ENCODE measurements at places on chromosomes 6 and 20.

DNA sequence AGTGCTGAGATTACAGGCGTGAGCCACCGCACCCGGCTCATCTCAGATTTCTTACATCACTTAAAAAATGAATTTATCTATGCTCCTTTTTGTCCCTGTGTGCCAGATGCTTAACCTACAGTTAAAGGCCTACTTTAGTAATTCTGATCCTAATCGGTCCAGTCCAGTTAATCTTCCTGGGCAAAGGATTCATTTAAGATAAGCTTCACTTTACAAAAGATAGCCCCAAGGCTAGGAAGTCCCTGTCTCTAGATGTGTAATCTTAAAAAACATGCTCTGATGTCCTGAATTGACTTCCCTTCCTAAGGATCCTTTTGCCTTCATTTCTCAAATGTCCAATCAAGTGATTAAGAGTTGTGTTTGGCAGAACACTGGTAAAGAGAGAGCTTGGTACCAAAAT lies 68.4 kb upstream of the IPCEF1 start:
- DNase-seq = no peak

DNA sequence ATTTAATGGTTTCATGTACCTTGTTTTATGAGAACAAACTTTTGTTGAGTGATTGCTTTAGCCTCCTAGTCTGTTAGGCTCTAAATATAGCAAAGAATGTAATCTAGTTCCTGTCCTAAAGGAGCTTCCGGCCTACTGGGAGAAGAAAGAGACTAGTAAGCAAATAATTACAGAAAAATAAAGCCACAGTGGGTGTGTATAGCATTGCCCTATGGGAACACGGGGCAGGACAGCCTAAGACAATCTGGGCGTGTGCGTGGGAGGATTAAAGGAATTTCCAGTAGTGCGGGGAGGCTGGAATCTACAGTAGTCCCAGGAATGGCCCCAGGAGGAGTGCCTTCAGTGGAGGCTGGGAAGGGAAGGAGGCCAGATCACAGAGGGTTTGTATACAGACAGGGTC lies 98.1 kb upstream of the AKAP12 start:
- DNase-seq = no peak

DNA sequence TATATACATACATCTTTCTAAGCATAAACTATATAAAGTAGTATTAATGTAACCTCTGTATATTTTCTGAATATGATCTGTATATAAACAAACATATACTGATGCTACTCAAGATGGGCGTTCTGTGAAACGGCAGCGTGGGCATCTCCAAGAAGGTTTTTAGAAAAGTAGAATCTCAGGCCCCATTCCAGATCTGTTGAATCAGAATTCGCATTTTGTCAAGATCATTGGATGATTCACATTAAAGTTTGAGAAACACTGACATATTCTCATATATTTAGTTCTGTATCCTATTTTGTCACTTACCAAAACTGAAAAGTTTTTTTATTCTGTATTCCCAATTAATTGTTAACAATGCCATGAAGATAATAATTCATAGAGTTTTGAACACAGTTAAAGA lies 5.5 kb downstream of the C6orf141 start:
- DNase-seq = no peak

GRCh38 chr6:83707829-83708545 lies 914 bp downstream of the SNAP91 start:
- DNase-seq = no peak

- peak; percentile 1 for DNase-seq
Measured at GRCh38 chr6:56595490-56596122, 47.1 kb downstream of the DST start.

GRCh38 chr6:40586369-40587201 lies 579 bp downstream of the LRFN2 start:
- no peak for DNase-seq

DNA sequence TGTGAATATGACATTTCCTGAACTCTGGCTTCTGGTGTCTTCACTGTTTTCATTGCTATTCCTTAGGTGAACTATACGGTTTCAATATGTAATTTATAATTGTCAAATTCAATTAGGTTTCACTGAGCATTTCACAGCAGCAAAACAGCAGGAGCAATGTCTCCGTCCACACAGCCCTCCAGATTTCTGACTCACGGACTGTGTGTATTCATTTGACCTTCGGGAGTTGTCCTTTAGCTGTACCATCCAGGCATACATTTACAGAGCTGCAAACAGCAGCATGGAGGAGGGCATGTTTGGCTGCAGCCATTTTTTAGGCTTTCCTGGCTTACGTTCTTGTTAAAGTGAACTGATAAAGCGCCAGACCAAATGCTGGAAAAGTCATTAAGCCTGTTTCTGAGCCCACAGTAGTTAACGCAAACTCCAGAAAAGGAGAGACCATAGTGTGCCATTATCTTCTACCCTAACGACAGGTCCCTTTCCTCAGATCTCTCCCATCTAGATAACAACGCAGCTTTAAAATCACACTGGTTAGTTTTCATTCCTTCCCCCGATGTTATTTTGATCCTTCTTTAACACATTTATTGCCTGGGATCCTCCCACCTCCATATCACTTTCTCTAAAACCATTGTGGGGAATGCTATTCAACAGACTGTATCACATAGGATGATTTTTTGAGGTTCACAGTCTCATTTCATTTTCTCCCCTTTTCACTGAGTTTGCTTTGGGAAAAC lies 18.3 kb downstream of the FOXC1 start:
- DNase-seq = no peak

- DNase-seq = no peak
Measured at GRCh38 chr20:16479666-16480065, 93.6 kb downstream of the KIF16B start.

- no peak for DNase-seq
Measured at GRCh38 chr6:155273431-155273830, 9.6 kb downstream of the CLDN20 start.
